Stimulated activated CD8-positive, alpha-beta memory T cell treated with anti-CD3 and anti-CD28 coated beads, Interleukin-7, amount 100 ng/mL, for 24 hours (primary cell): ENCODE measurements at places on chromosomes 7 and 10.

DNA sequence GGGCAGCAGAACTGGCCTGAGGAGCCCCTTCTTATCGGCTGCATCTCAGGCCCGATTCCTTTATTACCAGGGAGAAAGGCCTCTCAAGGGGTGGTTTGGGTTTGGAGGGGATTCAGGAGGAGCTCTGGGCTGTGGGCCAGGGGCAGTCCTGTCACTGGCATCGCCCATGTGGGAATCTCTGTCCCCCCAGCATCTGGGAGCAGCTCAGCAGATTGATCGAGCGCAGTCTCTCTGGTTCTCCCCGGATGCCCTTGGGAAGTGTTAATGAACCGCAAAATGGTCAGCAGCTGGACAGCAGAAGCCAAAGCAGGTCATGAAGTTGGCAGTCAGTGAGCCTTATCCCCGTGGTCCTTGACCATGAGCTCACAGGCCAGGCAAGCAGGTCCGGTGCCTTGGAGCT is 104.4 kb upstream of the ANLN start:
- no peak for DNase-seq

GRCh38 chr7:40279991-40280390 is 145.2 kb downstream of the SUGCT start:
- DNase-seq: no peak

DNA sequence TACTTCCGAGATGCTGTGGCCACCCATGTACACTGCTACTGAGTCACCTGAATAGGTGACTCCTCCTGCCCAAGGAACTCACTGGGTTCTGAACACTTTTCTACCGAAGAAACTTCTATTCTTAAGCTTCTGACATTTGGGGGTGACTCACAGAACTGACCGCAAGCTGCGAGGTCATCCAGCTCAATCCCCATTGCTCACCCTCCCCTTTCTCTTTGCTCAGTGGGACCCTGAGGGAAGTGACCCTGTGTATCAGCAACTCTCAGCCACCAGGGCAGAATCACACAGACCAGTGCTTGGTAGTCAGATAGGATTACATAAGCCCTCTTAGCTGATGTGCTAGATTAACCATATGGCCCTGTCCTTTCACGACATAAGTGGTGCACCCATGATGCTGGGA is 46.3 kb downstream of the INSYN2A start:
- no peak for DNase-seq

GRCh38 chr7:74480861-74481417 is 27.2 kb downstream of the GTF2IRD1 start:
- no peak for DNase-seq

- DNase-seq: no peak
Measured at GRCh38 chr10:125984346-125984745, 88.0 kb downstream of the FANK1 start.

GRCh38 chr10:83262434-83262833 is 876.9 kb upstream of the GHITM start:
- no peak for DNase-seq

GRCh38 chr7:94445696-94446194 is 51.0 kb downstream of the COL1A2 start:
- DNase-seq: no peak

DNA sequence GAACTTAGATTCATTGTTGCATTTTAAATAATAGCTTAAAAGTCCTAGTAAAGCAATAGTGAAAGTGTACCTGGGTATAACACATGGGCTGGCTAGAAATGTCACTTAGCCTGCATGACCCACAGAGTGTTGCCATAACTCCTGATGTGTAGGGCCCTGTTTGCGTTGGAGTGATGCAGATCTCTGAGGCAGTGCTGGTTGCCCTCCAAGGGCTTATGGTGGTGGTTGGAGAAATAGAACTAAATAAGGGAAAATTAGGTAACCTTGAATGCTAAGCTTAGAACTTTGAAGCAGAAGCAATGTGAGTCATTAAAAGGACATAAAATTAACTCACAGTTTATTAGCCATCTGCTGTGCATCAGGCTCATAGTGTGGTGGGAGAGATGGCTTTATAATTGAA is 105.7 kb downstream of the CCNY start:
- no peak for DNase-seq

- no peak for DNase-seq
Measured at GRCh38 chr7:12054830-12055229, 156.3 kb upstream of the TMEM106B start.

DNA sequence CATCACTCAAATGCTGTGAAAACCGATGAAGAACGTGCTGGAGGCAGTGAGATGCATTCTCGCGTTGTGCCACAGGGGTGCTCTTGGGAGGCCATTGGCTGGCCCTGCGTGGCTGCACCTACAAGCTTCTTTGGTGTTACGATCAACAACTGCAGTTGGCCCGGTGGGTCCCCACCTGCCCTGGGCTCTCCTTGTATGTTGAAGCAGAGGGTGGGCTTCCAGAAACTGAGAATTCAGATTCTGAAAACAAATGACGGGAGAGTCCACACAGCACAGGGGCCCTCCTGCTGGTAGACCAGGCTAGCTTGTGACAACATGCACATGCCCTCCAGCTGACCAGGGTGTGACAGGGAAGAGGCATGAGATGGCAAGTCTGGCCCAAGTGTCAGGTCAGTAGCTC is 23.7 kb upstream of the DDC start:
- DNase-seq: no peak

- no peak for DNase-seq
Measured at GRCh38 chr7:71272509-71273490, 140.9 kb downstream of the GALNT17 start.

GRCh38 chr7:155868955-155869783 is 56.9 kb upstream of the SHH start:
- no peak for DNase-seq

- DNase-seq: no peak
Measured at GRCh38 chr7:138603549-138604318, 97.4 kb downstream of the SVOPL start.

- DNase-seq: no peak
Measured at GRCh38 chr10:95280637-95281036, 10.2 kb downstream of the PDLIM1 start.

DNA sequence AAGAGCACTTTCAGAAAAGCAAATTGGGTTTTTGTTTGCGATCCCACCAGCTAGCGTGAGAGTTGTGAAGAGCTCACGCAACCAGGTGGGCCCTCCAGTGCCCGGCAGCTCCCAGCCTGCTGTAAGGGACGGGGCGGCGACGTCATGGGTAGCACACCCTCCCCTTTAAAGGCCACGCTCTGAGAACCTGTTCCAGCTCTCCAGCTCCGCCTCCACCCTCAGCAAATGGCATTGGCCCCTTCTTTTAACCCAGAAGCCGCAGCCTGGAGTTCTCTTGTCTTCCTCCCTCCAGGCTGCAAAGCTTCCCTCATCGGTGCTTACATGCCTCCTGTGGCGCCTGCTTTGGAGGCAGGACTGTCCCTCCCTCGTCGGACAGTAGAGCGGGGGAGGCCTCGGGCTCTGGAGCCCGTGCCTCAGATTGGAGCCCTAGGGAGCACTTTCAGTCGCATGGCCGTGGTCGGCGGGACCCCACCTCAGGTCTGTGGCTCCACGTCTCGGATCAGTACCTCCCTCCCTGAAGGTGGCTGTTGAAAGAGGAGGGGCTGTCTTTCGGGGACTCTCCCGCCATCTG is 32.9 kb downstream of the WIPI2 start:
- no peak for DNase-seq

- DNase-seq: no peak
Measured at GRCh38 chr7:128266883-128267594, 26.0 kb downstream of the LEP start.

DNA sequence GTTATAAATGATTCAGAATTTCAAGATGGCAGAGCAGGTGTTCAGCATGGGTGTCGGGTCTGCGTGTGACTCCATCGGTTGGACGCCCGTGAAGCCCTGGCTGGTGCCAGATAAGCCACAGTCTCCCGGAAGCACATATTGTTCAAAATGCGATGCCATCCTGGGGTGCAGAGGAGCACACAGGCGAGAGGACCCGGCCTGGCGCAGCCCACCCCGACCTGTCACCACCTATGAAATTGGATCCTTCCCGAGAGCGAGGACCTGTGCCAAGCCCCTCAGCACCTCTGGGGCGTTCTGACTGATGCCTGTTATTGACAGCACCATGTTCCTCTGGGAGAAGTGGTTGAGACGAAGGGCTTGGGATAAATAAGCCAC is 110.1 kb downstream of the ACTR3B start:
- no peak for DNase-seq

DNA sequence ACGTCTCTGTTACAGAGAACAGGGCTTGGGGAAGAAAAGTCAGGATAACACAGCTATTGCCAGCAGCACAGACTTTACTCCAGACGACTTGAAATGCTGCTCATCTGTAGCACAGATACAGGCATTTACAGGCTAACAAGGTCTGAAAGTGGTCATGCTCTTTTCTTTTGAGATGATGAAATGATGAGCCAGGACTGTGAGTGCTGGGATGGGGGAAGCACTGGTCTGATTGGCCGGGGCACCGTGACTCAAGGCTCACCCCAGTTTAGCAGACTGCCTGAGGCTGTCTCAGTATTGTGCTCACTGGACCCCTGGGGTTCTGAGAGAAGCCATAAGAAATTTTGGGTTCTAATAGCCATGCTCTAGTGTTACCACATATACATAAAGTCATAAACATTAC is 12.4 kb downstream of the SMKR1 start:
- DNase-seq: no peak

DNA sequence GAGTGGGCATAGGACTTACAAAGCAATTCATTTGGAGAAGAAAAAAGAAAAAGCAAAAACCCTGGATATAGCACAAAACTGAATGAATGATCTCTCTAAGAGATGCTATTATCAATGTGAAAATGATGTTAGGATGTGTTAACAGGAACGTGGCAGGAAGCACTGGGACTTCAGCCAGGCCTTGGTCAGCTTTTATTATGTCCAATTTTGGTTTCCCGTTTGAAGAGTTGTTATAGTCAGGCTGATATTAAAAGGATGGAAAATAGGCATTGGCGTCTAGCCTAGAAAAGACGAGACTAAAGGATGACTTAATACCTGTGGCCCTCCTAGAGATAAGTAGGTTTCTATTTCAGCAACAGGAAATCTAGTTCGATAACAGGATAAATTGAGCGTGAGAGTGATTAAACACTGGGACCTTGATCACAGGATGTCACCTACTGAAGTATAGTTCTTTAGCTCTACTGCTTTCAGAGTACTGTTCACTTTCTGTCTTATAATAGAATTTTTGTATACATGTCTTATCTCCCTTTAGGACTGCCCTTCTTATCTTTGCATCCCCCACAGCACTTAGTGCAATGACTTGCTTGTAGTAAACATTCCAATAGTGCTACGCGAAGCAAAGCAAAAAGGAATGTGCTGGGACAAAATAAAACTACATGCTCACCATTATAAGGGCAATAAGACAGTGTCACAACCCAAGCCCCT is 99.8 kb upstream of the AGBL3 start:
- no peak for DNase-seq

GRCh38 chr10:26770069-26770468 is 72.6 kb downstream of the PDSS1 start:
- DNase-seq: no peak

GRCh38 chr7:107934991-107935770 is 44.2 kb downstream of the DLD start:
- no peak for DNase-seq

DNA sequence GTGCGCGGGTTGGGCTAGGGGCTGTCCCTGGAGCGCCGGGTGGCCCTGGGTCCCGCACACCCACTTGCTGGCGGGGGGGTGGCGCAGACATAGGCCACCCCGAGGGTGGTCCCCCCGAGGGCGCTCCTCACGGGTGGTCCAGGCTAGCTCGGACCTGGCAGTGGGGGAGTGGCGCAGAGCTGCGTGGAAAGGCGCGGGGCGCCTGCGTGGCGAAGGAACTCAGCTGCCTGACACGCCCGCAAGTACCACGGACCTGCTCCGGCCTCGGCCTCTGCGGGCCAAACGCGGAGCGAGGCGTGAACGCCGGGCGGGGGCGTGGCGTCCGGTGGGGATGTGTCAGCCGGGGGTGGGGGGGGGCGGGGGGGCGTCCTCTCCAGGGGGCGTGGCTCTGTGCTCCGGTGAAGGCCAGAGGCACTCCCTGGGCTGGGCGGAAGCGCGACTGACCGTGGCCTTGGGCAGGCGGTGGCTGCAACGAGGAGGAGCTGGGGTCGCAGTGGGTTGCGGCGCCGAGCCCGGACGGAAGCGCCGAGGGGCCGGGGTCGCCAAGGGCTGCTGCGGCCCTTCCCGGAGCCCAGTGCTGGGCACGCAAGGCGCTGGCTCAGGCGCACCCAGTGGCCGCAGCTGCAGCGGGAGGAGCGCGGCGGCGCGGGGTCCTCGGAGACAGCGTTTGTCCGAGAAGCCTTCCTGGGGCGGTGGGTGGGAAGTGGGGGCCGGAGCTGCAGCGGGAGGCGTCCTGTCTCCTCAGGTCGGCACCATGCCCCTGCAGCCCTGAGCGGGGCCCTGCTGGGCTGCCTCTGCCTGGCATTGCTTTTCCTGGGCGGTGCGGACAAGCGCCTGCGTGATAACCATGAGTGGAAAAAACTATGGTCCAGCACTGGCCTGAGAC is 58.9 kb upstream of the NUPR2 start:
- DNase-seq: no peak

- DNase-seq: no peak
Measured at GRCh38 chr10:971613-972012, 16.6 kb upstream of the GTPBP4 start.

GRCh38 chr7:125355899-125356298 is 426.3 kb upstream of the POT1 start:
- no peak for DNase-seq

DNA sequence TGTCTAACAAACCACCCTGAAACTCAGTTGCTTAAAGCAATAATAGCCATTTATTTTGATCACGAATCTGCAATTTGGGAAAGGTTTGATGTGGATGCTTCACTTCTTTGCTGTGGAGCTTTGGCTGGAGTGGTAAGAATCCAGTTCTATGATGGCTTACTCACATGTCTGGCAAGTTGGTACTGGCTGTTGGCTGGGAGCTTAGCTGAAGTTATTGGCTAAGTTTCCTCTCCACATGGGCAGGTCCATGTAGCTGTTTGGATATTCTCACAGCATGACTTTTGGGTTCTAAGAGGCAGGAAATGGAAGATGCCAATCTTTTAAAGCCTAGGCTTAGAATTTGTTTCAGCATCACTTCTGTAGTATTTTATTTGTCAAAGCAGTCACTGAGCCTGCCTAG is 277.6 kb upstream of the NRP1 start:
- DNase-seq: no peak

DNA sequence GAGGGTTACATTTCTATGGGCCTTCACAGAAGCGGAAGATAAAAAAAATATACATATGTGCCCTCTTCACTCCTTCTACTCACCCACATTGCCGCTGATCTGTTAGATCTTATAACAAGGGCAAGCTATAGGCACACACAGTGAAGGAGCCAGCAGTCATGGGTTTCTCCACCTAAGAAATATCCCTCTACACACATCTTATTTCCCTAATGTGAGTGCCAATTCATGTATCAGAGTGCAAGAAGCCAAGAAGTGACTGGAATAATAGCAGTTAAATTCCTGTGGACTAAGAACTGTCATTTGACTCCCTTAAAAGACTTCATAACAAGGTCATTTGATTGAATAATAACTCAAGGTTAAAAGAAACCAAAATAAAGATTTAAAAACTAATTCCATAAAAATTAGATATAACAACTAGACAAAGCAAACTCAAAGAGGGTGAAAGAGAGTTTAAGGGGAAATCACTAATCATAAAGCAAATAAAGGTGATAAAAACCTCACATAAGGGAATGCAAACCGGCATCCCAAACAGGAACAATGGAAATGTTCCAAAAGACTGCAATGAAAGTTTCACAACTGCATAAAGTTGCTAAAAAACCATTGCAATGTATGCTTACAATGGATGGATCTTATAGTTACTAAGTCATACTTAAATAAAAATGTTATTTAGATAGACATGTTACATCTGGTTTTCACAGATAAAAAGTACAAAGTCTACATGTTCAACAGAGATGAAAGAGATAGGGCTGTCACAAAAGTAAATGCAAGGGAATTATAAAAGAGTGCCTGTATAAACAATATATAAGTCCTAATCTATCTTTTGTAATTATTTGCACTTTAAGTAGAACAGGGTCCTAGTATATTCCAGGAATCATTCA is 42.8 kb downstream of the ARHGAP21 start:
- no peak for DNase-seq
